ENCODE measurements at places on chromosomes 16 and 17.

- no peak for DNase-seq
These were observed 13.4 kb downstream of the PGS1 start for GRCh38 chr17:78391843-78392242.

- DNase-seq: peak; percentile 76
These were observed 23.7 kb downstream of the CDH1 start for GRCh38 chr16:68760671-68761275.

GRCh38 chr17:42708588-42708987 lies 26.3 kb downstream of the CNTNAP1 start:
- DNase-seq: no peak

DNA sequence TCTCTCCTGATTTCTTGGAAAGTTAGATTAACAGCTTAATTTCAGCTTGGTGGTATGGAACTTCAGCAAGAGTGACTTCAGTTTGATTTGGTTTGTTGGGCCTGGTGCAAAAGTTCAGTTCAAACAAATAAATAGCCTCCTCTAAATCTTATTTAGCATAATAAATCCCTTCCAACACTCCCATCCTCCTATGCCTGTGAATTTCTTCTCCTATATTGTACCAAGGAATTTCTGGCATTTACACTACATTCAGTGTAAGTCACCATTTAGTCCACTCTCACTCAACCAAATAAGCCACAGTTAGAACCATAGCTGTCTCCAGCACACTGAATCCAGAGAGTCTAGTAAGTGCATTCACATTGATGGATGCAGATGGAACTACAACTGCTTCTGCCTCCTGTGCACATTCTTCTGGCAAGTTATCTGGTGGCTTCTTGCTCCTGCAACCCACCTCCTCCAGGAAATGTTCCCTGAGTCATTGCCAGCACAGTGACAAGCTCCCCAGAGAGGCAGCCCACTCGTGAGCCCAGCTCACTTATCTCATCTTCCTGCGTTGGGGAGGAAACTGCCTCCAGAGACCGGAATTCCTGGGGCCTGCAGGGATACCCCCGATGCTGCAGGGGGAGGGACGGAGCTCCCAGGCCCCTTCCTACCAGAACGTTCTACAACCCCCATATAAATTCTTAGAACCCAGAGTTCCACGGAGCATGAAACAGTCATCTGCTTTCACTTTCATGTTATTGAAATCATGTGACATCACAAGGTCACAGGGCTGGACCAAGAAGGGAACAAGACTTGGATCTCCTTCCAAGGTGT lies 318.3 kb downstream of the PHKB start:
- DNase-seq: peak; percentile 15

- no peak for DNase-seq
These were observed 24.3 kb downstream of the ITGB3 start for GRCh38 chr17:47277921-47278320.

- no peak for DNase-seq
These were observed 407.9 kb downstream of the SOX9 start for GRCh38 chr17:72528683-72529082.

DNA sequence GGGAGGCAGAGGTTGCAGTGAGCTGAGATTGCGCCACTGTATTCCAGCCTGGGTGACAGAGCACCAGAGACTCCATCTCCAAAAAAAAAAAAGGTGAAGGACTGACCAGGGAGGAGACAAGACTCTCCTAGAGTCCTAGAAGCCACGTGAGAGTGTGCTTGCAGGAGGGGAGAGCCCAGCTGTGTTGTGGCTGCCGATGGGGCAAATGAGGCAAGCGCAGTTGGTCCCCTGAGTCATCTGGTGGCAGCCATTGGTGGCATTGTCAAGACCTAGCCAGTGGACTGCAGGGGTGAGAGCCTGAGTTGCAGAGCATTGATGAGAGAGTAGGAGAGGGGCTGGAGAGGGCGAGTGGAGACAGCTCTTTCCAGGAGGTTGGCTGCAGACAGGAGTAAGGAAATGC lies 278.0 kb downstream of the SNX29 start:
- no peak for DNase-seq

DNA sequence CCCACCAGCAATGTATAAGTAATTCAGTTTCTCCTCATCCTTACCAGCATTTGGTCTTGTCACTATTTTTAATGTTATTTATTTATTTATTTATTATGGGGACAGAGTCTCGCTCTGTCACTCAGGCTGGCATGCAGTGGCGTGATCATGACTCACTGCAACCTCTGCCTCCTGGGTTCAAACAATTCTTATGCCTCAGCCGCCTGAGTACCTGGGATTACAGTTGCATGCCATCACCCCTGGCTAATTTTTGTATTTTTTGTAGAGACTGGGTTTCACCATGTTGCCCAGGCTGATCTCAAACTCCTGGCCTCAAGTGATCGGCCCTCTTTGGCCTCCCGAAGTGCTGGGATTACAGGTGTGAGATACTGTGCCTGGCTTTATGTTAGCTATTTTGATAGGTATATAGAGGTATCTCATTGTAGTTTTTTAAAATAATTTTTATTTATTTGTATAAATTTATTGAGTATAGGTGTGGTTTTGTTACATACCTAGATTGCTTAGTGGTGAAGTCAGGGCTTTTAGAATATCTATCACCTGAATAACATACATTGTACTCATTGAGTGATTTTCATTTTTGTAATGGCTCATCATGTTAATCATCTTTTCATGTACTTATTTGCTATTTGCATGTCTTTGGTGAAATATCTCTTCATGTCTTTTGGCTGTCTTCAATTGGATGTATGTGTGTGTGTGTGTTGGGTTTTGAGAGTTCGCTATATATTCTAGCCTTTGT lies 53.3 kb downstream of the TANC2 start:
- DNase-seq: no peak

- no peak for DNase-seq
These were observed 4.5 kb downstream of the ARHGDIA start for GRCh38 chr17:81866440-81867169.

- DNase-seq: no peak
These were observed 29.9 kb downstream of the VWA3A start for GRCh38 chr16:22122239-22122638.

DNA sequence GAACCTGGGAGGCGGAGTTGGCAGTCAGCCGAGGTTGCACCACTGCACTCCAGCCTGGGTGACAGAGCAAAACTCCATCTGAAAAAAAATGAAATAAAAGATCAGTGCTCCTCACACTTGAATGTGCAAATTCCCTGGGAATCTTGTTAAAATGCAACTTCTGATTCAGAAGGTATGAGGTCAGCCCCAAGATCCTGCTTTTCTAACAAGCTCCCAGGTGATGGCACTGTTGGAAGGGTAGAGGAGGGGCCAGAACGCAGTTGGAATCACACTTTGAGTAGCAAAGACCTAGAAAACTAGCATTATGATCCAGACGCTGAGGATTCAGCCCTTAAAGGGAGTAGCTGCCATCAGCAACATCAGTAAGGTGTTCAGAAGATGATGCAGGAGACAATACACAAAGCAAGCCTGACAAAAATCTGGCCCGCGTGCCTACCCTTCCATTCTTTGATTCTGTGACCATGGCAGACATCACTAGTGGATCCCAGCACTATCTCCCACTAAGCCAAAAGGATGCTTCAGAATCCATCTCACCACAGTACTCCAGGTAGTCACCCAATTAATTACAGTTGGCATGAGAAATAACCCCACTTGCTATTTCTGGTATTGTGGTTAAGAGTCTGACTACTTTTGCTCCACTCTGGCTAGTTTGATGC lies 33.1 kb upstream of the MEIOC start:
- DNase-seq: no peak

GRCh38 chr17:79922116-79922601 lies 82.9 kb upstream of the CBX4 start:
- DNase-seq: no peak

Measured in GM06990 (cell line).